ENCODE measurements at places on chromosomes 11 and 22.

DNA sequence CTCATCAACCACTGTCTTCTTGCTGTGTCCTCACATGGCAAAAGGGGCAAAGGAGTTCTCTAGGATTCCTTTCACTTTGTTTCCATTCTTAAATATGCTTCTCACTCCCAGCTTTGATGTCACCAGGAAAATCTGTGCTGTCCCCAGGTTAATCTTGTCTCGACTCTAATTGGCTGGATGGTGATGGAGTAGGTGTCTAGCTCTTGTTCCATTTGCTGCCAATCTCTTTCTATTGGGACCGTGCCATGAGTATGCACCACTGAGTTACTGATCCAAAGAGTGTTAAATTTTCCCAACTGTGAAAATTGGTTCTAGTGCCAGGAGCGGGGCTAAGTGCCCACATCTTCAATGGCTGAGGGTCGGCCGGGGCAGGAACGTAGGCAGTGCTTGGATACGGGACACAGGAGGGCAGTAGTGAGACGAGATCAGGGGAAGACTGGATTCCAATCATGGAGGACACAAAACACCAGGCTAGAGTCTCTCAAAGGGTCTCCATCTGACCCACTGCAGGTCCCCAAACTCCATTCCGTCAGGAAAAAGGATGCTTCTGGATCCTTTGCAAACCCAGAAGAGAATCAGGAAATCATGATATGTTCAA, 47.7 kb upstream of the CSNK2A3 start:
- DNase-seq: no peak

DNA sequence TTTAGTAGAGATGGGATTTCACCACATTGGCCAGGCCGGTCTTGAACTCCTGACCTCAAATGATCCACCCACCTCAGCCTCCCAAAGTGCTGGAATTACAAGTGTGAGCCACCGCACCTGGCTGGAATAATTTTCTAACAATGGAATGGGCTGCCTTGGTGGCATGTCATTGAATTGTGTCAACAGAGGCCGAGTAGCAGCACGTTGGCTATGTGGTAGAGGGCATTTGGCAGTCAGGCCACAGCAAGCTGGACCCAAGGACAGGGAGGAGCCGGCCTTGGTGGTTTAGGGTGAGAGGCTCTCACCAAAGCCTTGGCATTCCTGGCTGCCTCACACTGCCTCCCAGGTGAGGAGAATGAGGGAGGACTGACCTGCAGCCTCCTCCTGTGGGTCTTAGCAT, 4.1 kb upstream of the NIPSNAP1 start:
- no peak for DNase-seq

- no peak for DNase-seq
Observed at GRCh38 chr22:26905640-26906039, 248.3 kb downstream of the MIAT start.

GRCh38 chr22:29617922-29618629, 14.6 kb downstream of the NF2 start:
- no peak for DNase-seq

- no peak for DNase-seq
Observed at GRCh38 chr11:134079317-134079716, 10.4 kb downstream of the JAM3 start.

GRCh38 chr11:27153136-27153535, 112.5 kb downstream of the BBOX1 start:
- no peak for DNase-seq

DNA sequence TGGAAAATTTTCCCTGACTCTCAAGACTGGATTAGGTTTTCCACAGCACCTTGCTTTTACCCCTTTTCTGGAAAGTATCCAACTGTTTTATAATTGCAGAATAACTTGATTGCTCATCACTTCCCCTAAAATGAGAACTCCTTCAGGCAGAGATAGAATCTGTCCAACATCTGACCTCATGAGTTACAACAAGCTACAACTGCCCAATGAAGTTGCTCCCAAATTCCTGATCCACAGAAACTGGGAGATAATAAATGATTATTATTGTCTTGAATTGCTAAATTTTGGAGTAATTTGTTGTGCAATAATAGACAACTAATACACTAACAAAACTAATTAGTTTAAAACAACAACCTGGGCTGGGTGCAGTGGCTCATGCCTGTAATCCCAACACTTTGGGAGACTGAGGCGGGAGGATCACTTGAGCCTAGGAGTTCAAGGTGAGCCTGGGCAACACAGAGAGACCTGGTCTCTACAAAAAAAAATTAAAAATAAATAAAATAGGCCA, 10.0 kb upstream of the CCDC83 start:
- DNase-seq: no peak

DNA sequence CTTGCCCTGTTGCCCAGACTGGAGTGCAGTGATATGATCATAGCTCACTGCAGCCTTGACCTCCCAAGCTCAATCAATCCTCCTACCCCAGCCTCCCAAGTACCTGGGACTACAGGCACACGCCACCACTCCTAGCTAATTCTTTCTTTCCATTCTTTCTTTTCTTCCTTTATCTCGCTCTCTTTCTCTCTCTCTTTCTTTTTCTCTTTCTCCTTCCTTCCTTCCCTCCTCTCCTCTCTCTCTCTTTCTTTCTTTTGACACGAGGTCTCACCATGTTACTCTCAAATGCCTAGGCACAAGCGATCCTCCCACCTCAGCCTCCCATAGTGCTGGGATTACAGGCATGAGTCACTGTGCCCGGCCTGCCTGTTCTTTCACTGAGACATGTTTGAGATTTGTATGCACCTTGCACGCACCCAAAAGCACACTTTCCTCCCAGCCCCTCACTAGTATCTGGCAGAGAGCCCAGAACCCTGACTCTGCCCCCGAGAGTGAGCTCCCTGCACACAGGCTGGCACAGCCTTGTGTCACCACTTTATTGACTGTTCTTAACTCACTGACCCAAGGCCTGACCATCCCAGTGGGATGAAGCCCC, 56.8 kb downstream of the CD6 start:
- DNase-seq: peak; percentile 61

GRCh38 chr11:29093416-29094120, 923.3 kb downstream of the KCNA4 start:
- no peak for DNase-seq

DNA sequence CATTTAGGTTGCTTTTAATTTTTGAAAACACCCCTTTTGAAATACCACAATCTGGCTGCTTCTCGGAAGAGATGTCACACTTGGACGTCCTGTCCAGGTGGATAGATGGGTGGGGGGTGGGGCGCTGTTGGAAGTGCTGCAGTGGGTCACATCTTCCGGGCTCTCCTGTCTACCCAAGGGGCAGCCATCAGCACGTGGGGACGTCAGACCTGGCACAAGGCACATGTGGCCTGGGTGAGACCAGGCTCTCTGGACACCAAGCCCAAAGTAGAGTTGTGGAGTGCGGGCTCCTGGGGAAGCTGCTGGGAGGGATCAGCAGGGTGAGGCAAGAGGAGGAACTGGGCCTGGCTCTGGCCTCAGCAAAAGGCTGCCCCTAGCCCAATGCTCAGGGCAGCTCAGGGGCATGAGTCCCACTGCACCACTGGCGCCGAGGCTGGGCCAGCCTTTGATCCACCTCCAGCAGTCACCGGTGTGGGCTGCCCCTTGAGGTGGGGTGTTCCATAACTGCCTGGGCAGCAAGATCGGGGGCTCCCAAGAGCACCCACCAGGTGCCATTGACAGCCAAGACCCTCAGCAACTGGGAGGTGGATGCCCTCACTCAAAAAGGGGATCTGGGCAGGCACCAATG, 68.6 kb upstream of the CCND1 start:
- DNase-seq: no peak

- DNase-seq: no peak
Observed at GRCh38 chr11:104625246-104625645, 273.0 kb downstream of the CASP12 start.

GRCh38 chr11:76670485-76671236, at the start of gene LRRC32:
Gene LRRC32 (minus strand): TSS chr11:76670747. CDS start chr11:76665954, 4,793 bp downstream.
- DNase-seq: no peak

DNA sequence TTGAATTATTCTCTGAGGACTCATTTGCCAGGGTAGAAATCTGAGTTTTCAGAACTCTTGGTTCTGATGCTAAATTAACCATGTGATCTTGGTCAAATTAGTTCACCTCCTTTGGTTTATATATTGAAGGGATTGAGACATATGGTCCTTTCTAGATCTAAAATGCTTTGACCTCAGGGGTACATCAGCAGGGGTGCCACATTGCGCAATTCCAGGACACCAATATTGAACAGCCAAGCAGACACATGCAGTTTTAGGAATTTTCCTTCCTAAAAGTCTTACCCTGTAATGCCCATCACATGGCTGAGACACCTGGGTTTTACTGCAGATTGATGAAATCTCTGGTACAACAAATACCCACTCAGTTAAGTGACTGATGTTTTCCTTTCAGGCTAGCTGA, 254.4 kb upstream of the NCAM1 start:
- DNase-seq: no peak

Data from stimulated activated CD8-positive, alpha-beta memory T cell treated with anti-CD3 and anti-CD28 coated beads, Interleukin-15, amount 100 ng/mL, for 48 hours (primary cell).